ENCODE measurements at places on chromosomes 7 and 10.

DNA sequence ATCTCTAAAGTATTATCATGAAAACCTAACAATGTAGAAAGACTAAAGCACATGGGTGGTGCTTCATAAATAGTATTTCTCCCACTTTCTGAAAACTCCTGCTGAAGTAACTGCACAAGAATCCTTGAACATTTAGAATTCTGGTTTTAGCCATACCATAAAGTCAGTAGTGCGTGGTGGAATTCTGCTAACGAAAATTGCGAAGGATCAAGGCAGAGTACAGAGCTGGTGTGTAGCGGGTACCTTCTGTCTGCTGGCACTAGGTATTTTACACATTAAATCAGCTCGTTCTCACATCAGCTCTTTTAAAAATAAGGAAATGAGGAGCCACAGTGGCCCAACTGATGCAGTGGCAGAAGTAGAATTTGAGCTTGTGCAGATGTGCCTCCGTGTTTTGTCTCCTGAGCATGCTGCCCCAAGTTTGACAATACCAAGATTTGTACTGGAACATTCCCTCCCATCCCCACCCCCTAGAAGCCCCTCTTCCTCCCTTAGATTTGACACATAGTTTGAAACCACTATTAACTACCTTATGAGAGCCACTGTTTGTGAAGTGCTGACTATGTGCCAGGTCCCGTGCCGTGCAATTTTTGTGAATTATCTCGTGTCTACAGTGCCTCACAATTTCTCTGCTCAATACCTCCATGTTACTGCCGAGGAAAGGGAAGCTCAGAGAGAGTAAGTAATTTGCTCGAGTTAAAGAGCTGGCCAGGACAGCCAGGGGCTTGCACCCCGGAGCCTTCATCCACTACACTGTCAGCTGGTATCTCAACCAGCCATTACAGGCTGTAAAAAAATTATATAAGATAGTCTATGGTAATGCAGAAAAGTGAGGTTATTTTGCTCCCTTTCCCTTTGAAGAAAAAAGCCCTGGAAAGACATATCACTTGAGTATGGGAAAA is 66.9 kb downstream of the EGFR start:
- DNase-seq = no peak

GRCh38 chr7:121020249-121020988 is 31.9 kb downstream of the CPED1 start:
- DNase-seq = no peak

- no peak for DNase-seq
These were observed 265.0 kb upstream of the NPSR1 start for GRCh38 chr7:34392972-34393371.

DNA sequence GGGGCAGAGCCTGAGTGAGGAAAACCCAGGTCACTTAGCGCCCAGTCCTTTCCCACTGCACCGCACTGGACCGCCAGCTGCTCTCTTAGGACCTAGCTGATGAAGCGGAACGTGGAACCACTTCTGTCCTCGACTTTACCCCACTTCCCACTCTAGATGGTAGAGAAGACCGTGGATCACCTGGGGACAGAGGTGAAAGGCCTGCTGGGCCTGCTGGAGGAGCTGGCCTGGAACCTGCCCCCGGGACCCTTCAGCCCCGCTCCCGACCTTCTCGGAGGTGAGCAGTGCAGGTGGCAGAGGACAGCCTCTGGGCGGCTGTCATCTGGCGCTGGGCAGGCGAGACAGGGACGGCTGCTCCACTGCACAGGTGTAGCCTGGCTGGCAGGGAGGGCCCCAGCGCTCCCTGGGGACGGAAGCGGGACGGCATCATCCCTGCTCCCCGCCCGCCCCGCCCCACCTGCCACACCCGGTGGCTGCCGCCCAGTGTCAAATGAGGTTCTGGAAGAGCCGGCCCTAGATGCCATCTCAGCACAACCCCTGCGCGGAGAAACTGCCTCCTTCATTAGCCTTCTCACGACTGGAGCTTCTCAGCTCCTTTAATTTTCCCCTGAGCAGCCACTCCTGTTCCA is 11.7 kb downstream of the PLAC9 start:
- no peak for DNase-seq

DNA sequence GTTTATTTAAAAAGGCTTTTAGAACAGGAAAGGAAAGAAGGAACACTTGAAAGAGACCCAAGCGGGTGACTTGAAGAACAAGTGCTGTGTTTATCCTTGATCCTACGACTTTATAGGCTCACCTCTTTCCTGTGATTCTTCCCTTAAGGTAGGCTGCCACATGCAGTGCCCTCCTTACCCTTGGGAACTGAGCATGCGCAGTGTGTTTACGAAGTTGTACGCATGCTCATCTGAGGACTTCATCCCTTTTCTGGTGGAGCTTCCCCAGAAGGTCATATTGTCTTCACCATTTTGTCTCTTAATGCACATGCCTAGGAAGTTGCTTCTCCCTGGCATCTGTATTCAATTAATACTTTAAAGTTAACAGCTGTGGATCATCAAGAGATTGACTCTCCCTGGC is 49.9 kb upstream of the VOPP1 start:
- DNase-seq = no peak

DNA sequence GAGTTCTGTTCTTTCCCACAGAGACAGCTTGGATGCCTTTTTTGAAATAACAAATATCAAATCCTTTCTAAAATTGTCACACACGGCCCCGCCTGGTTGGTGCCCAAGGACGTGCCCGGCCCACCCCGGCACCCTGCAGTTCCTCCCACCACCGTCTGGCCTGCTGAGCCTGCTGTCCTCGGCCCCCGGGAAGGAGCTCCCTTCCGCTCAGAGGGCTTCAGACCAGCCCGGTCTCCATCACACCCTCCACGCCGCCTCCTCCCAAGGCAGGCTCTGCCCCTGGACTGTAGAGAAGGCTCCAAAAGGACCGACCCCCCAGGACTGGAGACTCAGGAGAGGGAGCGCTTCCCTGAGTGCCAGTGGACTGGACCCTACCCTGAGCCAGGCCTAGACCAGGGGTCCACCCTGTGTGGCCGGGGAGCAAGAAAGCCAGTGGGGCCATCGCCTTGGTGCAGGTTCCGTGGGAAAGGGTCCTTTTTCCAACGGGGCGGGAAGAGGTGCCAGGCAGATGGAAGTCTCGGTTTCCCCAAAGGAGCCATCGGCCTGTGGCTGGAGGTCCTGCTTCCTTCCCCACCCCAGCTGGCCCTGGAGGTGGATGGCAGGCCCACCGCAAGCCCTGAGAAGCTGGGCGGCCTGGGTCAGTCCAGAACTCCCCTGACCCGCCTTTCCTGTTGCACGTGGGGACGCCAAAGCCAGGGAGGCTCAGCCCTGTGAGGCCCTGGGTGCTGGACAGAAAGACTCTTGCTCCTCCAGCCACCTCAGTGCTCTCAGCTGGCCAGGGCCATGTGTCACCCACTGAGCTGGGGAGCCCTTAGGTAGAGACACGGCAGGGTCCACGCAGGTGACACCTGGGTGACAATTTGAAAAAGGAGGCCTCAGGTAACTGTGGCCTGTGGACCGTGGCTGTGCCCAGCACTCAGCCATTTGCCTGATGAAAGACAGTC is 69.8 kb downstream of the PWWP2B start:
- no peak for DNase-seq

GRCh38 chr10:116598329-116598728 is 7.6 kb downstream of the PNLIPRP1 start:
- no peak for DNase-seq

DNA sequence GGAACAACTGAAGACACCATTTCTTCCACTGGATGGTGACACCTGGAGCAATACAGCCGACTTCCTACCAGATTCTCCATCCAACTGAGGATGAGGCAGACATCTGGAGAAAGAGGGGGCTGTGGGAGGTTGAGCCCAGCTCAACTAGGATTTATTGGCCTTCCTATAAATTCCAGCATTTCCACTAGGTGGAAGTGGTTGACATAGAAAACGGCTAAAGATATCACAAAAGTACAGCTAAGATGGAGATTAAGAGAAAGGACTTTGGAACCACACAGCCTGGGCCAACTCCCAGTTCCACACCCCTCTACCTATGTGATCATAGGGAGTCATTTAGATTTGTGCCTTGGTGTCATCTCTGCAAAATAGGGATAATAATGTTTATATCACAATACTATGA is 61.3 kb upstream of the CAV2 start:
- DNase-seq = no peak

DNA sequence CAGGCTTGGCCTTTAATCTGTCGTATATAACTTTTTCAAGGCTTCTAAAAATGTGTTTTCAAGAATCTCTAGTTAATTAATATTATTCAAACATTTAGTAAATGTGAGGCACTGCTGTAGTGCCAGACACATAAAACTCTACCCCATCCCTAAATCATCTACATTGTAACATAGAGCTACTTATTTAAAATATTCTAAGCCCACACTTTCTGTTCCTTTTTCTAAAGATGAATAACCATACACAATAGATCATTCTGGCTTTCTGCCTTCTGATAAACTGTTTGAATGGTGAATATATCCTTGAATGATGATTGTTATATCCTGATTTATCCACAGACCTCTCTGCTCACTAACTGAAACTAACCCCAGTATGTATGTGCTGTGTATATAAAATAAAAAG is 41.4 kb downstream of the BRAF start:
- no peak for DNase-seq

DNA sequence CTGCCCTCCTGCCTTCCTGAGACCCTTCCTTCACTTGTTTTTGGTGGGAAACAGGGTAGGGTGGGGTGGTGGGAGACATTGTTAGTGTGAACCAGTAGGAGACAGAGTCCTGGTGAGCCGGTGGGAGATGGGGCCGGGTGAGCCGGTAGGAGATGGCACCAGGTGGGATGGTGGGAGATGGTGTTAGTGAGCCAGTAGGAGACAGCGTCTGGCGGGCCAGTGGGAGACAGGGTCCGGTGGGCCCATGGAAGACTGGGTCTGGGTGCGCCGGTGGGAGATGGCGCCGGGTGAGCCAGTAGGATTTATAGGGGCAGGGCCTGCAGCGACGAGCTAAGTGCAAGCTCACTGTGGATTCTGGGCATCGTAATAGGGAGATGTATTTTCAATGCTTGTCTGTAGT is 116.8 kb downstream of the TRRAP start:
- DNase-seq = no peak

GRCh38 chr7:140015471-140015970 is 47.2 kb downstream of the PARP12 start:
- DNase-seq = no peak

DNA sequence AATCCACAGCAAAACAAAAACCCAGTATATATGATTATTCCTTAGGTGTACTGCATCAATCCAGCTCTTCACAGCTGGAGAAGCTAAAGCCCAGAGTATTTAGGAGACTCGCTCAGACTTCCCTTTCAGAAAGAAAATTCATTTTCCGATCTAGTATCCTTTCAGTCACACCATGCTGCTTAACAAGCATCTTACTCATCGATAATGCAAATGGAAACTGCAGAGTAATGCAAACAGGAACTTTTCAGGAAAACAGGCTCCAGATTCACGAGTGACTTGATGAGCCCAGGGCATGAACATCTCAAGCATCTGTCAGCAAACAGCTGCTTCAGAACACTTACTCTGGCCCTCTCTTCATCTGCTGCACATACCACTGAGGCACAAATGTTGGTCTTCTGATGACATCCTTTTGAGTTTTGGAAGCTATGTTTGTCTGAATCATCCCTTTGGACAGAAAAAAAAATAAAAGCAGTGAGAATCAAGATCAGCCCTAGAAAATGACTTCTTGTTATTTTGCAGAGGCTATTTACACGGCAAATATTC is 24.9 kb upstream of the ZC3HAV1L start:
- no peak for DNase-seq

- no peak for DNase-seq
These were observed 14.2 kb downstream of the INPP5A start for GRCh38 chr10:132551808-132552130.

GRCh38 chr10:21144047-21144446 is 246.9 kb upstream of the NEBL start:
- no peak for DNase-seq

GRCh38 chr7:119270045-119270464 is 1002.9 kb upstream of the KCND2 start:
- DNase-seq = peak; percentile 61

DNA sequence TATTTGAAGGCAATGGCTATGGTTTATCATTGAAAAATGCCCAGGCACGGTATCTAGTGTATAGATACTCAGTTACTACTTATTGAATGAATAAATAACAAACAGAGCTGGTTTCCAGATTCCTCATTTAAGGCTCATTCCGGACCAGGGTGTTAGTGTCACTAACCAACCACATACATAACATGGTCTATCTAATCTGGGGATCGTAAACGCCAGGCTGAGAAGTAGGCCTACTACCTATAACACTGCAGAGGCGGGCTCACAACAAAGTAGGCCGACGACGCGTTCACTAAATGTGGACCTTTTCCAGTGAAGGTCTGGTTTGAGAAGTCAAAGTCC is 423 bp downstream of the LSM5 start:
- no peak for DNase-seq

DNA sequence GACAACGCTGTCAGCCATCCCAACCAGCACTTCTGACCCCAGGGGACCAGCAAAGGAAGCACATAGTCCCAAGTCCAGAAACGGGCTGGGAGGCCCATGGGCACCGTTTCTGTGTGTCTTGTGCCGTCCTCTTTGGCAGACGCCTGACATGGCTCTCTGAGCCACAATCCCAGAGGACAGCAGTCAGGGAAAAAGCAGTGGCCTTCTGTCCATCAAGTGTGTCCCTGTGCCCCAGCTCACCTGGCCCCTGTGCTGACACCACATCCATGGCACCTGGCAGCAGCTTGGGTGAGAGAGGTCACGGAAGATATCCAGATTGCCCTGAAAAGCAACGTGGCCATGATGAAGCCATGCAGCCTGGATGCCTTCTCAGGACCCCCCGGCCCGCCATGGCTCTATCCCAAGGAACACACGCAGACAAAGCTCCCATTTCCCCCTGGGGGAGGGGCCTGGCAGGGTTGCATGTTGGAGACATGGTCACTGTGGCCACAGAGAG is 38.1 kb upstream of the ANTXRL start:
- no peak for DNase-seq

- DNase-seq = no peak
These were observed 881 bp upstream of the PCGF5 start for GRCh38 chr10:91219371-91220193.

GRCh38 chr7:35007768-35008167 is 29.5 kb downstream of the DPY19L1 start:
- DNase-seq = no peak

DNA sequence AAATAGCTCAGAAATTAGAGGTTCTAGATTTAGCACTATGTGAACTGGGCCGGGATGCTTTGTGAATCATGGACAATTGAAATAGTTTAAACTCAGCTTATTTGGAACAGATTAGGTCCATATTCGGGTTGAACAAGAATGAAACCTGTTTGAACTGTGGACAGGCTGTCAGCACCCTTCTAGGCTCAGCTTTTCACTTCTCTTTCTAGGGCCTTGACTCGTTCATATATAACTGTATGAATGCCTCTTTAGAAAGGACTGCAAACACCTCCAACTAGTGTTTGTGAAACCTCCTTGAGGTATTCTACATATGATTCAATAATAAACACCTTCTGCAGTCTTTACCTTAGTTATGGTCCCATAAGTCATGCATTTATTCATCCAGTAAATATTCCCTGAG is 115.6 kb downstream of the REEP3 start:
- no peak for DNase-seq

GRCh38 chr7:122306320-122307227 is 2.0 kb upstream of the FEZF1 start:
- no peak for DNase-seq

Measured in Jurkat, Clone E6-1 (cell line).